Temporal lobe (tissue), 4 donors: ENCODE measurements at places on chromosomes 12 and 14. TPM values are rescaled to one million over a fixed set of nuclear protein-coding genes. Genes with fewer than 3 reads are reported as not detected.

FOXG1 gene
- total RNA-seq = 54.8 TPM

ACOT4 gene
- total RNA-seq = 0.98 TPM

IKZF4 gene
- 6.1 TPM for total RNA-seq

ENDOU gene
- not detected for total RNA-seq

CACNA2D4 gene
- not detected for total RNA-seq

LIN7A gene
- 28.5 TPM for total RNA-seq

OR4M1 gene
- not detected for total RNA-seq

OR6C70 gene
- total RNA-seq = not detected

KRT6B gene
- 0.25 TPM for total RNA-seq

PDE3A gene
- total RNA-seq = 5.7 TPM

MYG1 gene
- 27.0 TPM for total RNA-seq

VDR gene
- not detected for total RNA-seq

PLA2G1B gene
- 1.2 TPM for total RNA-seq

MYO1H gene
- 0.25 TPM for total RNA-seq

SMIM41 gene
- not detected for total RNA-seq

ASCL1 gene
- total RNA-seq = 8.6 TPM

MIPOL1 gene
- total RNA-seq = 17.0 TPM
